Stimulated activated CD4-positive, alpha-beta T cell treated with anti-CD3 and anti-CD28 coated beads, Interleukin-4, amount 100 ng/mL, for 48 hours (primary cell): ENCODE measurements at places on chromosomes 6 and 20.

- no peak for DNase-seq
Measured at GRCh38 chr6:53179961-53180651, 31.5 kb upstream of the GCM1 start.

DNA sequence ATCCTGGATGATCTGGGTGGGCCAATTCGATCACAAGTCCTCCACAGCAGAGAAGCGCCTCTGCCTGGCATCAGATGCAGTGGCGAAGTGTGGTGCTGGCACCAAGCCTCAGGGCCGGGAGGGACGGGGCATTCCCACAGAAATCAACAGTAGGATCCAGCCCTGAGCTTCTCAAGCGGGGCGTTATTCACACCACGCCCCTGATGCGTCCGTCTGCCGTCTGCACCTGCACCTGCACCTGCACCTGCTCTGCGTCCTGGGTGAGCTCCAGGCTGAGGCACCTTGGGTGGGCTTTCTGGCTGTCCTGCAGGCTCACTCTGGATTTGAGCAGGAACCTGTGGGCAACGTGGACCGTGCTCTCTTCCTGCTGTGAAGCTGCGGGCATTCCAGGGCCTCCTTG lies 13.8 kb upstream of the NTSR1 start:
- DNase-seq: no peak

GRCh38 chr20:12264711-12265110 lies 347.0 kb downstream of the BTBD3 start:
- no peak for DNase-seq

DNA sequence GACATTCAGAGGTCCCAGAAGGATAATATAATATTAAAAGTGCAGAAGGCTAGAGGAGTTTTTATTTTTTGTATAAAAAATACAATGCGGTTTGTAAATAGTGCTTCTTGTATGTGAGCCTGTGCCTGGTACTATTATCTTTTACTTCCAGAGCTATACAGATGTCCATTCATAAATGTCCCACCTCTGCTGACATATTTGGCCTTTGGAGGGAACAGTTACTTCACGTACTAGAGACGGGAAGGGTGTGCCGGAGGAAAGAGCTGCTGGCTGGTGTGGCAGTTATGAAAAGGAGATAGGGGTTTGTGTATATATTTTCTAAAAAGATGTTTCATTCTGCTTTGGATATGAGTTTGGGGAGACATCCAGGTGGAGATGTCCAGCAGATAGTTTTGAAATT lies 8.8 kb downstream of the CD109 start:
- DNase-seq: no peak

GRCh38 chr6:86715676-86716075 lies 221.7 kb upstream of the HTR1E start:
- no peak for DNase-seq

GRCh38 chr6:52176550-52176949 lies 9.6 kb upstream of the IL17A start:
- DNase-seq: no peak

DNA sequence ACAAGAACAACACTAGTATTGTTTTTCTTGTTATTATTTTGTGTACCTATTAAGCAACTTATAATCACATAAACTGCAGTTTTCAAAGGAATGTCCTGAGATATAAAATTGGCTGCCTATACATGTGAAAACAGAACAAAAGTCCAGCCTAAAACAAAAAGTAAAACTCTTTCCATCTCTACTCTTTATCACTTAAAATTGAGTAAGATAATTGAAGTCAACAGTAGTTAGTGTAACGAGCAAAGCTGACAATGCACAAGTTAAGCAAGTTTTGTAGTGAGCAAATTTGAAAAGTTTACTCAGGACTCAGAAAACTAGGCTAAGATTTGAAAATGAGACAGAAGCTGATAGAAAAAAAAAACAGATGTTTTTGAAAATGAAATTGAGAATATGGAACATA lies 941.4 kb upstream of the MAN1A1 start:
- DNase-seq: no peak

- DNase-seq: no peak
Measured at GRCh38 chr20:44027343-44028002, 112.8 kb downstream of the TOX2 start.

- no peak for DNase-seq
Measured at GRCh38 chr6:14037402-14038277, 79.9 kb upstream of the CD83 start.

- DNase-seq: no peak
Measured at GRCh38 chr6:144264270-144265060, 20.7 kb upstream of the UTRN start.

GRCh38 chr6:159887761-159888160 lies 3.0 kb upstream of the MAS1 start:
- DNase-seq: no peak

GRCh38 chr6:63352069-63352543 lies 32.3 kb upstream of the LGSN start:
- DNase-seq: no peak

DNA sequence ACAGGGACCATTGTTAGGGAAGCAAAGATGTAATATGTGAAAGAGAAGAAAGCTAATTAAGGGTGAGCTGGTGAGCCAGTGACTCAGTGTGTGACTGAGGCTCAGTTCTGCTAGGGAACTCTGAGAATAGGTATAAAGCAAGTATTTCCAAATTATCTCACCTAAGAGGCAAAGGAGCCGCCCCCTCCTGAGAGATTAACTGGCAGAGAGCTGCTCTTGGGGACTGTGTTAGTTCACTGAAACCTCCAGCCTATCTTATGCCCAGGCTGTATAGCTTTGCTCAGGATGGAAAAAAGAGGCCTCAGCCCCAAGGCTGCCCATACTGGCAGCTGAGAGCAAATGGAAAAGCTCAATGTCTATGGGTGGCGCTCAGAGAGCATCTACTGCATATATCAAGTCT lies 152.0 kb downstream of the PAK5 start:
- no peak for DNase-seq

DNA sequence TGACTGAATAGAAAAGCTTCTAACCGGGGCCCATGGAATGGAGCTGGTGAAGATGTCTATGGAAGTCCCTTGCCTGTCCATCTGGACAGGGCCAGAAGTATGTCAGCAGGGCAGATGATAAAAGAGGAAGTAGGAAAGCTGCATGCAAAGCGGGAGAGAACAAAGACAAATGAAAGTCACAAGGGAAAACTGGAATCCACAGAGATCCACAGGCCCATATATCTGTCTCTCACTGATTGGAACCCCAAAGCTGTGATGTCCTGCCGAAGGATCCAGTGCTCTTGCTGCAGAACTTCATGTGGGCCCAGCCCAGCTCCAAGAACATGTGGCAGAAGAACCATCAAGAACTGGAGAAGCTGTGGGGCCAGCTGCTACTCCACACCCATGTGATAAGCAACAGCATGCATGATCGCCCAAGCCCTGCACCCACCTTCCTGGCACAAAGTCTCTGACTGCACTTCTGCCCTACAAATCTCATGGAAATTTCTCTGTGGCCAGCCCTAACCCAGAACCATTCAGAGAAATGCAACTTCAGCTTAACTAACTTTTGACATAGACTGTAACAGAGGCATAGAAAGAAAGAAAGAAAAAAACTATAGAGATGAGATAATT lies 716.0 kb downstream of the KIF16B start:
- DNase-seq: no peak

GRCh38 chr6:169654598-169655391 lies 47.0 kb downstream of the WDR27 start:
- peak; percentile 50 for DNase-seq

DNA sequence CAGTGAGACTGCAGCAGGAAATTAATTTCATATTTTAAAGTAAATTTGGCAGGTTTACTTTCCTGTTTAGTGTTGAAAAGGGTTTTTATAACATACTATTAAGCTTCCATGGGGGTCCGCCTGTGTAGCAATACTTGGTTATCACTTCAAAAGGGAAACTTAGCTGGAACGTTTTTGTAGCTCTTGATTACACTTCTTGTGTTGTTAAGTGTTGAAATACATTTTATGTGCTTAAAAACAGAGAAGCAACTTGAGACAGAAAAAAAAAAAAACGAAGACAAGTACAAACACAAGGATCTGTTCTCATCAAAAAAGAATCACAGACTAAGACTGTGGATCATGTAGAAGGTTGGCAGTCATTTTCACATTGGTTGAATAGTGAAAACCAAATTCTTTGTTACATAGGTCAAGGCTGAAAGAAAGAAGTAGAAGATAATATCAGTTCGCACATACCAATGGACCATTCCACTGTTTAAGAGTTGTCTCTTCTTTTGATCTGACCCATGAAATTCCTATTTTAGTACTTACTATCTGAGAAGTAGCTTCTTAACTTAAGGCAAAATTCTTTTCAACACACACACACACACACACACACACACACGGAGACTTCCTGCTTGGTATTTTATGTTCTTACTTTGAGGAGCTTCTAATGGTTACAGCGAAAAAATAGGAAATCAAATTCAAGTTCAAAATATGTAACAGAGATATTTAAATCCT lies 113.9 kb upstream of the SLC35B3 start:
- DNase-seq: no peak

DNA sequence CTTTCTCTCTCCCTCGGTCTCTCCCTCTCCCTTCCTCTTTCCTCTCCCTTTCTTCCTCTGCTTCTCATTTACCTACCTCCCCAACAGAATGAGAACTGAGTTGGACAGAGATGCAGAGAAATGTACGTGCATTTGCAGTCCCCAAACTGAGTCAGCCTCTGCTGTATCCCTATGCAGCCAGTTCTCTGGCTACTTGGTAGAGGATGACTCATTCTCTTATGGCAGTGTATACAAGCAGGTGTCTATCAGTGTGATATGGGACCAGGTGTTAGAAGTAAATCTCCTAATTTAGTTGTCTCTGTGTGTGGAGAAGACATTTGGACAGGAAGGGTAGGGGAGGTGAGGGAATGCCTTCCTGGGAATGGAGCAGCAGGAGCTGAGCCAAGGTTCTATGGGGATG lies 470.8 kb downstream of the CD109 start:
- no peak for DNase-seq

- no peak for DNase-seq
Measured at GRCh38 chr20:55881204-55881603, 124.1 kb downstream of the CBLN4 start.

- DNase-seq: no peak
Measured at GRCh38 chr6:169173532-169174268, 79.9 kb downstream of the THBS2 start.

DNA sequence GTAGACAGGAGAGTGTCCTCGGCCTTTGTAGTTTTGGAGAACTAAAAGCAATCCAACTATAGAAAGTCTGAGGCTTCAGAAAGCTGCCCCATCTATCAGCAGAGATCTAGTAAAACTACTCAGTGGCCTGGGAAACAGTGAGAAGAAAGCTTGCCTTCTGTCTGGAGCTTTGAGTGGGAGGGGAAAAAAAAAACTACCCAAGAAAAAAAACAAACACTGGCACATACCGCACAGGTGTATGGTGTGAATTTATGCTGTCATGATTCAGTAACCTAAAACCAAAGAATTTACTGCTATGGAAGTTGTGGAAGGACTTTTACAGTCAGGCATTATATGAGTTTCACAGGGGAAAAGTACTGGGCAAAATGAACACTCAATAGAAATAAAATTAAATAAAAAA lies 280.5 kb downstream of the ADGRB3 start:
- DNase-seq: no peak

DNA sequence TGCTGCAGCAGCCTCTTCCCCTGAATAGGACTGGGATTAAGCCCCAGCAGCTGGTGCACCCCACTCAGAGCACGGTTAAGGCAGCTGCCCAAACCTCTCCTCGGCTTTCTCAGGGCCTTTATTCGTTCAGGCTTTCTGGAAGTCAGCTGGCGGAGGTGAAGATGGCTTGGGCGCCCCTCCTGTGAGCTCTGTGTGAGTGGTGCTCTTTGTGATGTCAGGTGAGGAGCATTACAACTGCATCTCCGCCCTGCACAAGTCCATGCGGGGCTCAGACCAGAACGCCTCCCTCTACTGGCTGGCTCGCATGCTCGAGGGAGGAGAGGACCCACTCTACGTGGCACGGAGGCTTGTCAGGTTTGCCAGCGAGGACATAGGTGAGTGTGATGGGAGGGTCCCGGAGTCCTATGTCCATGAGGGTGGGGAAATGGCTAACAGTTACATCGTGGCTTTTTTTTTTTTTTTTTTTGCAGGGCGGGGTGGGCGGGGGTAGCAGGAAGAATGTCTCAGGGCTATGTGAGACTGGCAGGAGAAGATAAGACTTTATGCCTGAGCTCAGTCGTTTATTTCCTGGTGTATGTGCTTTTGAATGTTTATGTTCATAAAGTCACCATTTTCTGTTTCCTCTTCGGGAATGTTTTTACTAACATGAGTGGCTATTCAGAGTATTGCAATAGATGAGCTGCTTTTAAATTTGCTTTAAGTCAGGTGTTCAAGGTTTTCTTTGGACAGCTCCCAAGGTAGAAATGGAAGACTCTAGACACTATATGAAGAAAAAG lies 18.2 kb downstream of the WRNIP1 start:
- no peak for DNase-seq
